ENCODE measurements at places on chromosomes 4 and X. TPM values are rescaled to one million over a fixed set of nuclear protein-coding genes. Genes with fewer than 3 reads are reported as not detected.

ATP6AP2 gene
- 94.3 TPM for total RNA-seq

MAGEA4 gene
- not detected for total RNA-seq

- no peak for DNase-seq
Measured at GRCh38 chr4:59818656-59819055, 1381.5 kb upstream of the ADGRL3 start.

GRCh38 chr4:40990236-40990898 is 224.0 kb downstream of the APBB2 start:
- no peak for DNase-seq

- DNase-seq = no peak
Measured at GRCh38 chr4:44493924-44494323, 45.3 kb upstream of the KCTD8 start.

GRCh38 chr4:169582706-169583105 is 29.7 kb downstream of the NEK1 start:
- no peak for DNase-seq

DNA sequence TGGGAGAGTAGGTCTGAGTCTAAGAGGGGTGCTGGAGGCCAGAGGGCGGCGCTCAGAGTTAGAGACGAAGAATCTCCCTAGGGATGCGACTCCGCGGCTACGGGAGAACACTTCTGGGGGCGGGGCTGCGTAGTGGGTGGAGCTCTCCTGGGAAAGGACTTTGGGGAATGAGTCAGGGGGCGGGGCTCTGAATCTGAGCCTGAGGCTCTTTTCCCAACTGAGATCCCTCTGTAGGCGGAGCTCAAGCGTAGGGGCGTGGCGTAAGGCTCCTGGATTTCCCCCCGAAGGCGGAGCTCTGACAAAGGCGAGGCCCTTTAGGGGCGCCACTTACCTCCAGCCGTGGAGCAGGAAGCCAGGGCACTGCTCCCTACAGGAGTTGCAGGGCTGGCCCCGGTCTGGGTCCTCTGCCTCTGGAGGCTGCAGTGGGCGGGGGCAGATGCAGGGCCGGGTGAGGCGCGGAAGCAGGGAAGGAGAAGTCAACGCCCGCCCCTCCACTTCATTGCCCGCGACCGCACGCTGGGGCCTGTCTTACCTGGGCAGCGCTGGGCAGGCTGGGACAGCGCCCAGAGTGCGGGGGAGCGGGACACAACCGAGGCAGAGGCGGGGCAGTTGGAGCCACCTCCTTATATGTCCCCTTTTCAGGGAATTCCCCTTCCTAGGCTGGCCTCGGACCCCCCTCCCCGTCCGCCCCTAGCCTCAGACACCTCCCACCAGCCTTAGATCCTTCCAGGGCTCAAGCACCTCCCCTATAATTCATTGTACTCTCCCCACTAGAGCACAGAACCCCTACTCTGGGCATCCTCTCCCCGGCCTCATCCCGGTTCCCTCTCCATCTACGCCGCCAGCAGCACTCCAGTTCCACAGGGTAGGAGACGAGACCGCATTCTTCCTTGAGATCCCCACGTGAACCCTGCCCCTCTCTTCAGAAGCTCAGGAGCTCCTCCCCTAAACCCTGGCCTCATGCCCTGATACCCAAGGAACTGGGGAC is 1.6 kb downstream of the PRICKLE3 start:
- no peak for DNase-seq

- no peak for DNase-seq
Measured at GRCh38 chr4:107380836-107381438, 339.1 kb downstream of the PAPSS1 start.

DNA sequence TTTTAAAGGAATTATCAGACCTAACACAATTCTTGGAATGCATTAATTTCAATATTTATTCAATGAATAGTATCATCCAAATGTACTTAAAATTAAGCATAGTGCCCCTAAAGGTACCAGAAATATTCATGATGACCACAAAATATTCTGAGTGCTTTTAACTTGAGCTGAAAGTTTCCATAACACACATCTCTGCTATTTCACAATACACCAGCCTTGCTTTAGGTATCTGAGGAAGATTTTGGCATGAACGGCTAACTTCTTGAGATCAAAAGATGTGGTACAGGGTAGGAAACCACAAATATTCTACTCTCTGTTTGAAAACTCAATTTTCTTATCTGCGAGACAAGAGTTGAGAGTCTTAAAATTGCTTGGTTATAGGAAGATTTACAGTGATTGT is 538.3 kb upstream of the PCDH7 start:
- DNase-seq = no peak

- DNase-seq = no peak
Measured at GRCh38 chr4:179195887-179196286, 1753.7 kb upstream of the AGA start.

GRCh38 chr4:134540588-134540987 is 339.0 kb upstream of the PABPC4L start:
- no peak for DNase-seq

DNA sequence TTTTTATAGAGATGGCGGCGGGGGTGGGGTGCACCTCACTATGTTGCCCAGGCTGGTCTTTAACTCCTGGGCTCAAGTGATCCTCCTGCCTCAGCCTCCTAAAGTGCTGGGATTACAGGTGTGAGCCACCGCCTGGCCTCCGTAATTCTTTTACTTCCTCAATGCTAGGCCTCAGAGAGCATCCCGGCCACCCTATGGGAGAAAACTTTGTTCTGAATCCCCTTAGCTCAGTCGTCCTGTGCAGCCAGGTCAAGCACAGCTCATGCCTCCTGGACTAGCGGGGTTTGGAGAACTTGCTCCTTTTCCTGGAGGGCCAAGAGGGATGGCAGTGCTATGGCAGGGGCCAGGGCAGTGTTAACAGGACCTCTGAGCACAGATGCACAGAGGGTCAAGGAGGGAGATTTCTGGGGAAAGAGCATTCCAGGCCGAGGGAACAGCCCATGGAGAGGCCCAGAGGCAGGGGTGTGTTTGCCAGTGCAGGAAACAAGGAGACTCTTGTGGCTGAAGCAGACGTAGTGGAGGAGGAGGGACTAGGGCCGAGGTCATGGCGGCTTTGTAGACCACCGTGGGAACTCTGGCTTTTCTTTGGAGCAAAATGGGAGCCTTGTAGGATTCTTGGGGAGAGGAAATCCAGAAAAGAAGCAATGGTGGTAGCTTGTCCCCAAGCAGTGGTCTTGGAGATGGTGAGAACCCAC is 9.8 kb upstream of the TNIP2 start:
- DNase-seq = no peak

RAB40A gene
- not detected for total RNA-seq

DNA sequence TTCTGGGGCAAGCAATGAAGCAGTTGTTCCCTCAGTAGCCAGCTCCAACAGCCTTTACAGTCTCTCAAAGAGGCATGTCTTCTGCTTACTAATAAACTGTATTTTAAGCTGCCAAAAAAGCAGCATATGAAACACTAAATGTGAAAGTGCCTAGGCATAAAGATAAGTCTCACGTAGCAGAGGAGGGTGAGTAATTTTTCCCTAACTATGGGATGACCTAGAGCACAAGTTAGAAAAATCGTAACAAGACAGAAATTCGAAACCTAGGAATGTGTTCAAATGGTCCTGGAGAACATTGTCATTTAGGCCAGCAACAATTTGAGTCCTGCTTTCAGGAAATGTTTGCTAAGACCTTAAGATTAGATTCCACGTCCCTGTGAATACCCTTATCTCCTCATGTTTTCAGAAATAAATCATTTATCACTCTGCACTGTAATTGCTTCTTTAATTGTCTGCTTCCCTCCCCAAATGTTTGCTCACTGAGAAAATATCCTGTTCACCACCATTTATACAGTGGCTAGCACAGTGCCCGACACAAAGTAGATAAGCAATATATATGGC is 222.2 kb downstream of the KCNIP4 start:
- no peak for DNase-seq

DNA sequence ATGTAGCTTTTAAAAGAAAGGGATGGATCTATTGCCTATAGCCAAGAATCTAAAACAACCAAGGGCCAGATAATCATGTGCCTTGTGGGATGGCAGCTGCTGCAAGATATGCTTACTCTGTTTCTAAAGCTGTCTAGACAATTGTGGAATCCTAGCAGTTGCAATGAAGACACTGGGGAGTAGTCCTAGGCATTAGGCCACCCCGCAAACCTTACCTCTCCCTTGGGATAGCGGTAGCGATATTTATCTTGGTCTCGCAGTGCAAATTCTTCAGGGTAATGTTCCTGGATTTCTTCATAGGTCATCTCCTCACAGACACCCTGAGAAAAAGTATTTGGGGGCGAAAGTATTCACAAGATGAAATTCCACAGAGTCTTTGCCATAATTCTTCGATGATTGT is 24.6 kb downstream of the TRO start:
- DNase-seq = no peak

- DNase-seq = no peak
Measured at GRCh38 chr4:1763070-1763549, 30.0 kb upstream of the FGFR3 start.

AFP gene
- not detected for total RNA-seq

- DNase-seq = no peak
Measured at GRCh38 chr4:160372390-160372789, 1269.5 kb downstream of the RAPGEF2 start.

RNF150 gene
- total RNA-seq = not detected

PRSS12 gene
- not detected for total RNA-seq

DNA sequence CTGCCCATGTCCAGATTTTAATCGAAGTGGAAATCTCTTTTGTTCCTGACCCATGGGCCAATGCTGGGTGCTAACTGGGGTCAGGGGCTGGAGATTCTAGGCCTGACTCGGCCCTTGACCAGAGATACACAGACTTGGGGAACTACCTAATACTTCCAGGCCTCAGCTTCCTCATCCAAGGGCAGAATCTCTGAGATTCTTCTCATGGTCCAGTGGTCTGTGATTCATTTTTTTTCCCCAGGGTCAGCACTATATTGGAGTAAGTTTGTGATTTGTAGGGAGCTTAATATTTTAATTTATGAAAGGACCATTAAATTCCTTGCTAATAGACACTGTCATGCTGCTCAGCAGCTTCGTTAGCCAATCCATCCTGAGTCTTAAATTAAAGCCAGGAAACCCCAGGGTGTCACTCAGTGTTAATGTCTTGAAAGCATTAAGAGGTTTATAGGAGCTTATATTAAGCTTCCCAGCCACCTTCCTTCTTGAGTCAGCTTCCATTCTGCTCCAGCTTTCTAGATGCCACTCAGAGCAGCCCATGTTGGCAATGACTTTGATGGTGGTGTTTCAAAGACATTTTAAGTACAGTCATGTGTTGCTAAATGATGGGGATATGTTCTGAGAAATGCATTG is 27.0 kb upstream of the PROM1 start:
- no peak for DNase-seq

- DNase-seq = no peak
Measured at GRCh38 chrX:118588715-118589114, 93.1 kb downstream of the DOCK11 start.

SSX4 gene
- not detected for total RNA-seq

DNA sequence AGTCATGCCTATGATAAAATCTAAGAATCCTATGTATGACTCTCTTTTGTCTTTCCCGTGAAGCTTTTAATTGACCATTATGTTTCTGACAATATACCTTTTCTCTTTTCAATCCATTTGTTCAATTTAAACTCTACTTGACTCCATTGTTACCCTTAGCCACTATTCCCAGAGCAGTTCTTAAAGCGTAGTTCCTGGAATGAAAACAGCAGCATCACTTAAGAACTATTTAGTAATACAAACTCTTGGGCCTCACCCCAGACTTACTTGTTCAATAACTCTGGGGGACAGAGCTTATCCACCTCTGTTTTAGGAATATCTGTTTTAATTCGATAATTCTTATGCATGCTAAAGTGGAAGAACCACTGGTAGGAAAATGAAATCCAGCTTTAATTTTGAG is 358.4 kb downstream of the PRR32 start:
- no peak for DNase-seq

PRPS2 gene
- total RNA-seq = 18.9 TPM

UTP3 gene
- 22.6 TPM for total RNA-seq

DNA sequence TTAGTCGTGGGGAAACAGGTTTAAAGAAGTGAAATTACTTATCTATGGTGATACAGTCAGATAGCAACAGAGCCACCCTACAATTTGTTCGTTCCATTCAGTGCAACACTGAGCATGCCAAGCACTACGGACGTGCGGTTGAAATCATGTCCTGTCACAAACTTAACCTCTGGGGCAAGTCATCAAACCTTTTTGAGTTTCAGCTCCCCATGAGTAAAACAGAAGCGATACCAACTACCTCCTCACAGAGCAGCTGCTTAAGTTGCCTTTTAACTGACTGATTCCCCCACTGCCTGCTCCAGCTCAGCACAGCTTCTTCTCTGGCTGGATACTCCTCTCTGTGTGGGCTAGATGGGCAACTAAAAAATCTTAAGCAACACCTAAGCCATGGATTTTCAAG is 36.0 kb downstream of the LHFPL1 start:
- DNase-seq = no peak

HSFX4 gene
- total RNA-seq = not detected

GRCh38 chr4:146257511-146257910 is 43.2 kb downstream of the REELD1 start:
- DNase-seq = no peak

DNA sequence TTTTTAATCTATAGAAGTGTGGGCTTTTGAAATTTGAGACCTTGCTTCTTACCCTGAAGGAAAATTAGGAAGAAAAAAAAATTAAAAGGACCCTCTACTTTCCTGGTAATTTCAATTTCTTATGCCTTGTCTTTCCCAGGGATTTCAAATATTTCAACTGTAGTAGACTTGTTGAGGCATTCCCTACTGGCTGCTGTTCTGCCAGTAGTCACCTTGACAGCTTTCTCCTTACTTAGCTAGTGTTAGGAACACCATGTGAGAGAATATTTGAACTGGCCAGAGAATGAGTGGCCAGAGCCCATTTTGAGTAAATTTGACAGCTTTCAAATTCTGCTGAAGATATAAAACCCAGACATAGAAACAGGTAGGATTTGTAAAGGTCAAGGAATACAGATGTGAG is 24.0 kb upstream of the GBA3 start:
- DNase-seq = no peak

GRCh38 chr4:183182873-183183725 is 84.0 kb downstream of the WWC2 start:
- DNase-seq = no peak

GRCh38 chrX:48022738-48023137 is 15.9 kb downstream of the SPACA5 start:
- DNase-seq = no peak

GRCh38 chrX:47226071-47226470 is 6.7 kb upstream of the USP11 start:
- no peak for DNase-seq

PROM1 gene
- not detected for total RNA-seq

MBNL3 gene
- total RNA-seq = 59.3 TPM

DNA sequence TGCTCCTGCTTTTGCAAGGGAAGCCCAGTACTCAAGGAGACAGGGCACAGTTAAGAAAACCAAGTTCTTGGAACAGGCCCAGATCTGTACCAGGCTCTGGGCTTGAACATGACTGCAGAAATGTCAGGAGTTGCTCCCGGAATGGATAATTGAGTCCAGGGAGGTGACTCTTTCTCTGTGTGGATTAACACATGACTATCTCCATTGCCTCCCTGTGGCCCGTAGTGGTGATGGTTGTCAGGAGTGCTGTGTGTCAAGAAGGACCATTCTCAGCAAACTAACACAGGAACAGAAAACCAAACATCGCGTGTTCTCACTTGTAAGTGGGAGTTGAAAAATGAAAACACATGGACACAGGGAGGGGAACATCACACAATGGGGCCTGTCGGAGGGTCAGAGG is 39.9 kb downstream of the CCKAR start:
- no peak for DNase-seq
